H7 (cell line): ENCODE measurements at places on chromosomes 1 and 21. TPM values are rescaled to one million over a fixed set of nuclear protein-coding genes. Genes with fewer than 3 reads are reported as not detected.

The KIAA1614 gene
- total RNA-seq = 1.1 and 3.4 TPM in 2 replicates

The SLAMF9 gene
- not detected in 2 replicates for total RNA-seq

The GBP7 gene
- not detected in 2 replicates for total RNA-seq

DNA sequence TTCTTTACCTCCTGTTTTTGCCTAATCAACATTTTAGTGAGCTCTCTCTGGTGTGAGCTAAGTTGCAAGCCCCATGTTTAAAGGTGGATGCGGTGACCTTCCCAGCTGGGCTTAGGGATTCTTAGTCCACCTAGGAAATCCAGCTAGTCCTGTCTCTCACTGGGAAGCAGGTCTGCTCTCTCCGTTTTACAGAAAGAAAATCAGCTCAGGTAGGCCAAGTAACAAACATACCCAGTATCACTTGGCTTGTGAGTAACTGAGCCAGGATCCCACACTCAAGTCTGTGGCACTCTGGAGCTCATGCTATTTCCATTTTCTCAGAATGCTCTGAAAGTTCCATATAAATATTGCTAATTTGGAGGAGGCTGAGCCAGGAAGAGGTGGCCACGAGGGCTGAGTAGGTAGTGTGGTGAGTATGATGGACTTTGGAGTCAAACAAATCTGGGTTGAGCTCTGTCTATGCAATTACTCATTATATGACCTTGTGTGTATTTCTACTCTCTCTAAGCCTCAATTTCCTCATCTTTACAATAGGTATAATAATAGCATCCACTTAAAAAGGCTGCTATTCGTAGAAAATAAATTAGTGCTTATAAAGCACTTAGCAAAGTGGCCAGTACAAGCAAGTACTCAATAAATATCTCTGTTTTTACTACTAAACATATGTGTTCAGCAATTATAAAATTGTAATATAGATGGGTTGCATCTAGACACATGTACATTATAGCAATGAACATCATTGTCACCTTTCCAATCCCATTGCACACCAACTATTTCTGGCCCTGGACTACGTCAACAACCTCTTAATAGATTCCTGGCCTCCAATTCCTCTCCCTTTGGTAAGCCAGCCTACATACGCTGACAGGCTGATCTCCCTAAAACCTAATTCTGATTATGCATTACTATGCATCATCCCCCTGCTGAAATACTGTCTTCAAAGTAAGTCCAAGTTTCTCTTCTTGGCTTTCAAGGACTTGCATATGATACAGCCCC is 32.7 kb upstream of the DHCR24 start:
- no peak for DNase-seq

- DNase-seq = no peak
These were observed 96.9 kb downstream of the RGL1 start for GRCh38 chr1:183901748-183902330.

DNA sequence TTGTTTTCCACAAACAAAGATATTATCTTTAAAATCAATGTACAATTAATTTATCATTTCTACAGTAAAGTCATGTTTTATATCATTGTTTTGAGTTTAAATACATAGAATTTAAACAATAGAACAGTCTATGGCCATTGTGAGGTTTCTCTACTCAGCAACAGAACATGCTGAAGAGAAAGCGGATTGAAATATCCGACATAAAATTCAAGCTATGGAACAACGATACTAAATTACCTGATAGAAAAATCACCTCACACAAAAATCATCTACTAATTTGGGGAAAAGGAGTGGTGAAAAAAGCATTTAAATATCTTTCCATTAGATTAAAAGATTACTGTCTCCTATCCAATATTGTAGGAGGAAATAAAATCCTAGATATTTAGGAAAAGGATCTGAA is 12.6 kb downstream of the CDKN2C start:
- no peak for DNase-seq

DNA sequence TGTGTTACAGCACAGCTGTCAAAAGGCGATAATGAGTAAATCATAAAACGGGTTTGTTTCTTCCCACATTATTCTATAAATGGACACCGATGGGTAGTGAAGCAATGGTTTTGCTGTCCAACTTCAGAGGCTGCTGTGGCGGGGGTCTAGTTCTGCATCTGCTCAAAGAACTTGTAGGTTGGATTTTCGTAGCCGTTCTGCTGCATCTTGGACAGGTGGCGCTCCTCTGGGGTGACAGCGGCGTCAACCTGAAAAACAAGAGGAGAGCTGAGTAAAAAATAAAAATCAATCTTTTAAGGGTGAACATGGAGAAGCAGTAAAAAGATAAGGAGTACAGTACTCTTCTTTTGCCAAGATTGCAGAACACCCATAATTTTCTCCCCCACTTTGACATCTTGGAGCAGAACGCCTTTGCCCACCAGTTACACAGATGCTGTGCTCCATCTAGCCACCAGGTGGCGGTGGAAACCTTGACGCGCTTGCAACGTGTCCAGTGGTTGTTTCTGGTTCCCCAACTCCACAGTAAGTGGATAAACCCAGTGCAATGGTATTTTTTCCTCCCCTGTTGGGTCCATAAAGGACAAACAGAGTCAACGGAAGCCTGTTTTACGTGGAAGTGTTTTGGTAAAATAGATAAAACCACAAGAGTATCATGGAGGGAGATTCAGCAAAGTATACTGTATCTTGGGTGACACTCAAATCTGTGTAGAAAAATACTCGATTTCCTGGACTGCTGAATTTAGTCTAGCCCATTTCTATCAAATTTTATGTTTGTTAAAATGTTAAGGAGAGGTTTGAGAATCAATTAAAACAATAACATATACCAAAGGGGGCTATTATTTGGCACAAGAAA is 147.0 kb downstream of the GABPA start:
- peak; percentile 62 for DNase-seq

- no peak for DNase-seq
These were observed 240.6 kb downstream of the PTBP2 start for GRCh38 chr1:96962216-96962615.

- DNase-seq = no peak
These were observed 6.1 kb upstream of the S100A2 start for GRCh38 chr1:153571706-153572105.
